HEK293T (cell line): ENCODE measurements at places on chromosomes 5 and 9.

DNA sequence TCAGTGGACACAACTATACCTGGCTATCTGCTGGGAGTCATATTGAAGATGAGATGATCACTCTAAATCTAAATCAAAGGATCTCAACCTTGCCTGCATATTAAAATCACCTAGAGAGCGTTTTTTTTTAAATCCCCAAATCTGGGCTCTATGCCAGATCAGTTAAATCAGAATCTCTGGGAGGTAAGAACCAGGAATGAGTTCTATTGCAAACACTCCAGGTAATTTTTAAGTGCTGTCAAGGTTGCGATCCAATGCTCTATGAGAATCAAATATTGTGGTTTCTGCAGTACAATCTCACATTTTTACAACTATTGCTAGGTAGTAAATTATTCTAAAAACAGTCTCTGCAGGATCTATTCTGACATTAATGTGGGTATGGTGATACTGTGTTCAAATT lies 202.3 kb upstream of the OR13F1 start:
- no peak for DNase-seq

GRCh38 chr5:9207817-9208418 lies 338.0 kb downstream of the SEMA5A start:
- DNase-seq: no peak

DNA sequence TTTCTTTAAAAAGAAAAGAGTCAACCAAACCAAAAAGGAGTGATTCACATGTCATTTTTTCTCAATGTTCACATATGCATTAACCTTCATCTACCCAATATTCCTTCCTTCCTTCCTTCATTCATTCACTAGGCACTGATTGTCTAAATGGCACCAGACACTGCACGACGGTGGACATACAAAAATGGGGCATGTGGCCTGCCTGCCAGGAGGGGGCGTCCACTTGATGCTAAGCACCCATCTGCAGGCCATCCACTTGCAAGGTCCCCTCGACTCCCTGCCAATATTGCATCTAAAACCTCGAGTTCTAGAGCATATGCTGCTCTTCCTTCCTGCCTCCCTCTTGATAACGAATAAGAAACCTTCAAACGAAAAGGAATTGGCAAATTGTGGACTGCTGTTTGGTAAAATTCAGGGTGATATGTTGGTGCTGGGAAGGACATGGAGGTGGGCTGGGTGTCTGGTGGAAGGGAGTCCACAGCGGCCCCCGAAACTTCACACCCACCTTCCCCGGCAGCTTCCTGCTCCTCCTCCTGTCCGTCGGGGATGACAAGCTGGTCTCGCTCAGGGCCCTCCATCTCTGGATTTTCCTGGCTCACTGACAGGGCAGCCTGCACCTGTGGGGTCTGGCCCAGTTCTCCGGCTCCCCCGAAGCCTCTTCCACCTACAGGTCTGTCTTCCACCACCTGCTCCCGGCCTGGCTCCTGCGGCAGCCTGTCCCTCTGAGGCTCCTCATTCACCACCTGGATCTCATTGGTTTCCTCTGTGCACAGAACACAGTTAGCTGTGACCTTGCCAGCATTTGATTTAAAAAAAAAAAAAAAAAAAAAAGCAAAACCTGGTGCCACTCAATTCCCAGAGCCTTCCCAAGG lies 64.3 kb downstream of the GOLM1 start:
- peak; percentile 76 for DNase-seq

GRCh38 chr5:105263515-105263914 lies 1700.9 kb upstream of the NUDT12 start:
- DNase-seq: no peak

GRCh38 chr9:68913054-68913453 lies 100.9 kb downstream of the PRKACG start:
- no peak for DNase-seq

DNA sequence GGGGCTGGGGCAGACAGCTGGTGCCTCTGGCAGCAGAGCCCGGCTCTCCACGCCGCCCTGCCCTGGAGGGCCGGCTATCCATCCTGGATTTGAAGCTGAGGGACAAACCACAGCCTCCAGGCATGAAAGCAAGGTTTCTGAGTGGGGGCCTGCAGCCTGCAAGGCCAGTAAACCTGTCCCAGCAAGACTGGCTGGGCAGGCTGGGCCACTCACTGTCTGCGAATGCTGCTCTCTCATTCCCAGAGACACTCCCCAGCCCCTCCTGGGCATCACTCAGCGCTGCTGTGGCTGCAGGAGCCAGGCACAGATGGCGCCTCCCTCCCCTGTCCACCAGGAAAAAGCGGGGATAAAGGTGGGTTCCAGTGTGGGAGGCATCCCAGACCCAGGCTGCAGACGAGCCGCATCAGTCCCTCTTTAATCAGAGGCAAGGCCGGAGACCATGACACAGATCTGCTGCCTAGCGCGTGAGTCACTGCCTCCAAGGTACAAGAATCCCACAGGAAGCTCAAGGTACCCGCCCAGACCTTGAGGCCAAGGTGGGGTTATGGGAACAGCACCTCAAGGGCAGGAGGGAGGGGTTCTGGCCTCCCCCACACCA lies 118.0 kb downstream of the VAV2 start:
- no peak for DNase-seq
